ENCODE measurements at places on chromosomes 3 and 15. TPM values are rescaled to one million over a fixed set of nuclear protein-coding genes. Genes with fewer than 3 reads are reported as not detected.

Gene ANKRD34C
- not detected for total RNA-seq

Gene PPIB
- 815 TPM for total RNA-seq

Gene CCR3
- total RNA-seq, result not detected

Gene CLDN11
- total RNA-seq, result 515 TPM

All from dermis blood vessel endothelial cell (primary cell).